ENCODE measurements at places on chromosomes 1 and 21.

GRCh38 chr1:110214454-110215404 lies 4.6 kb downstream of the KCNC4 start:
- DNase-seq: peak; percentile 28

GRCh38 chr1:185155600-185156287 lies 1.0 kb downstream of the TRMT1L start:
- DNase-seq: no peak

DNA sequence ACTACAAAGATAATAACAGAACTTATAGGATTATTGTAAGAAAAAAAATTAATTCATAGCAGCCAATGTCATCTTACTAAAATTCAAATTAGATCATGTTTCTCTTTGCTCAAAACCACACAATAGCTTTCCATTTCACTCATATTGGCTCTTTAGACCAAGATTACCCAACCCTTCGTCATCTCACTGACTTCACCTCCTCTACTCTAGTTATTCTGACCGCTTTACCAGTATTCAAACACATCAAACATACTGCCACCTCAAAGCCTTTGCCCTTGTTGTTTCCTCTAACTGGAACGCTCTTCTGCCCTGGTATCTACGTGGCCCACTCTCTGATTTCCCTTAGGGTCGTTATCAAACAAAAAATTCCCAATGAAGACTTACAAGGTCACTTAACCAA lies 1.7 kb downstream of the ANGPTL3 start:
- no peak for DNase-seq

- no peak for DNase-seq
Measured at GRCh38 chr1:101410048-101410878, 173.4 kb downstream of the S1PR1 start.

DNA sequence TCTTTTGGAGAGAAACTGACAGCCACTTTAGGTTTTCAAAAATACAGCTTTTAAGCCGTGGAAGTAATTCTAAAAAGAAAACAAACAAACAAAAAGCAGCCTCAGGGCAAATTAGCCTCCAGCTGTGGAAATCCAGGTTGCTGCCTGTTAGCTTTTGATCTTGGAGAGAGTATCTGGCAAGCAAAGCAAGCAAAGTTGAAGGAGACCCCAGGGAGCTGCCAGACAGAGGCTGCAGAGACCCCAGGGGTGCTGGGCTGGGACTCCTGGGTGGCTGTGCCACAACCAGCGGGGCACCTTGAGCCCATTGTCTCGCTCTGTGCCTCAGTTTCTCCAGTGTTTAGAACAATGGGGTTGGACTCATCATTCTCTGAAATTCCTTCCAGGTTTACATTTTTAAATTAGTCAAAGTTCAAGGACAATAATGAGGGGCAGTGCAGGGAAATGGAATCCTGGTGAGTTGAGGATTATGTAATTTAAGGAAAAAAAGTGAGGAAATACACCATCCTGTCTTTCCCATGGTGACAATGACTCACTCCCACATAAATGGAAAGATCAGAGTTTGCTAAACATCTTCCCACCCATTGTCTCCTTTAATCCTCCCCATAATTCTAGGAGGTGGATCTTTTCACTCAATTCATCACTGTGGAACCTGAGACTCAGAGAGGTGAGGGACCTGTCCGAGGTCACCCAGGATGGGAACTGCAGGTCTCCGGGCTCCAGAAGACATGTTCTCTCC lies 480.5 kb downstream of the MATN1 start:
- no peak for DNase-seq

DNA sequence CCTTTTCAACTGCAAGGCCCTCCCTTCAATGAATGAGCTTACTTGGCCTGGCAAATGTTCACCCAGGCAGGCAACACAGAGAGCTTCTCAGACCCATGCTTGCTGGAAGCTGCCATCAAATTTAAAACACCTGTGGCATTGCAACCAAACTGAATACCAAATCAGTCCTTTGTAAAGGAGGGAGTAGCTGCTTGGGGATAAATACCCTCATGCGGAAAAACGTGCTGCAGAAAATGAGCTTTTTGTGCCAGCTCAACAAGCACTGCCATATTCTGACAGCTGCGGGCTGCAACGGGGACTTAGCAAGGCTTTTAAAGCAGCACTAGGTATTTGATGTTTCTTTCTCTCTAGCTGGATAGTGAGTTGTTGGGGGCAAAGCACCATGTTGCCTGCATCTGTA lies 119.7 kb downstream of the PLPPR4 start:
- no peak for DNase-seq

GRCh38 chr1:166906647-166907046 lies 30.6 kb upstream of the TADA1 start:
- DNase-seq: no peak

DNA sequence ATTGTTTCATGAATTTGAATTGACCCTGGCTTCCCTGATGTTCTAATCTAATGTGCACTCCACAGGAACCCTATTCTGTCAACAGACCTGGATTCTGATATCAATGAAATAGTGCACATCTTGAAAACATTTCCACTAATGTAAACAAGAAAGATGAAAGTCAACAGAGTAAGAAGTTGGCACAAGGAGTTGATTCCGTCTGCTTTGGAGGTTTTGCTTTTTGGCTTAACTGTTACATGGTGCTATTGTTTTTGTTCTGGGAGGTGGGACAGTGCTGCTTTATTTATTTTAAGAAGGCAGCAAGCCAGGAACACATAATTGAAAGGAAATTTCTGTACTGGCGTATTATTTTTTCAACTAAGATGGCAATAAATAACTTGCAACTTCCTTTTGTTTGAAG lies 73.3 kb downstream of the LEPR start:
- no peak for DNase-seq

GRCh38 chr1:197486946-197487345 lies 218.9 kb downstream of the CRB1 start:
- no peak for DNase-seq

DNA sequence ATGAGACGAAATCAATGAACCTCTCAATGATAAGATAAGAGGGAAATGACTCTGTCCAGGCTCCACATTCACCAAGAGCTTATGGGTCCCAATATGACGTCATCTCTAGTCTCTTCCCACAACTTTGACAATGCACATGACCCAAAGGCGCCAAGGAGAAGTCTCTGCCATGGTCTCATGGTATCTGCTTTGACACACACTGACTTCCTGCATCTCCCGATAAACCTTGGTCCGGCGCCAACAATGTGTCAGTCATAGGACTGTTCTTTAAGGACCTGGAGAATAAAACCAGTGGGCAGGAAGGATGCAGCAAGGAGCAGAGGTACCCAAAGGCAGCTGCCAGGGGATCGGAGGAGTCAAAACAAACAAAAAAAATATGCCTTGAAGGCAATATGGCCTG lies 46.9 kb upstream of the TMEM51 start:
- no peak for DNase-seq

DNA sequence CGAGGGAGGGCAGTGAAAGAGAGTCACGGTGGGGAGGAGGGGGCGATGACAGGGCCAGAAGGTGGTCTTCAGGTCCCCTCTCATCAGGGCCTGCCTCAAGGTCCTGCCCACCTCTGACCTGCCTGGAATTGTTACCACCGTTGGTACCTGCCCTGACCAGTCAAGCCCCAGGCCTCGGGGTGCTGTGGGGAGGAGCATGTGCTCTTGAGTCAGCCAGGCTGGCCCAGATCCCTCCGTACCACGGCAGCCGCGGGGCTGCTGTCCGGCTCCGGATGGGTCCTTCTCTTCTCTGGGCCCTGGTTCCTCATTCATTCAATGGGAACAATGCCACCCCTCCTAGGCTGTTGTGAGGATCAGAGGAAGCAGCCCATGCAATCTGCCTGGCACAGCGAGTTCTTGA lies 22.0 kb downstream of the SERINC2 start:
- DNase-seq: no peak

DNA sequence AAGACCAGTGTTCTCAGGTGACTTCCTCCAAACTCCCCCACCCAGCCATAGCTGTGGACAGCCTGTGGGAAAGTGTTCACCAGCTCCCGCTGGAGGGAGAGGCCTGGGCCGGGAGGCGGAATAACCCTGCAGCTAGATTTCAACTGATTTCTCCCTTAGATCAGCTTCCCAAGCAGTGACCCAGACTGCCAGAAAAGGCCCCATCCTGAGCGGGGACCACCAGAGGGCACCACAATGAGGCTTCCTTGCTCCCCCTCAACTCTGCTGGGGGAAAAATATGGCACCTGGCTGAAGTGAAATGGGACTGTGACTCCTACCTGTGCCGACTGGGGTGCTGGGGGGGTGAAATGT lies 50.8 kb downstream of the RHBG start:
- peak; percentile 82 for DNase-seq

DNA sequence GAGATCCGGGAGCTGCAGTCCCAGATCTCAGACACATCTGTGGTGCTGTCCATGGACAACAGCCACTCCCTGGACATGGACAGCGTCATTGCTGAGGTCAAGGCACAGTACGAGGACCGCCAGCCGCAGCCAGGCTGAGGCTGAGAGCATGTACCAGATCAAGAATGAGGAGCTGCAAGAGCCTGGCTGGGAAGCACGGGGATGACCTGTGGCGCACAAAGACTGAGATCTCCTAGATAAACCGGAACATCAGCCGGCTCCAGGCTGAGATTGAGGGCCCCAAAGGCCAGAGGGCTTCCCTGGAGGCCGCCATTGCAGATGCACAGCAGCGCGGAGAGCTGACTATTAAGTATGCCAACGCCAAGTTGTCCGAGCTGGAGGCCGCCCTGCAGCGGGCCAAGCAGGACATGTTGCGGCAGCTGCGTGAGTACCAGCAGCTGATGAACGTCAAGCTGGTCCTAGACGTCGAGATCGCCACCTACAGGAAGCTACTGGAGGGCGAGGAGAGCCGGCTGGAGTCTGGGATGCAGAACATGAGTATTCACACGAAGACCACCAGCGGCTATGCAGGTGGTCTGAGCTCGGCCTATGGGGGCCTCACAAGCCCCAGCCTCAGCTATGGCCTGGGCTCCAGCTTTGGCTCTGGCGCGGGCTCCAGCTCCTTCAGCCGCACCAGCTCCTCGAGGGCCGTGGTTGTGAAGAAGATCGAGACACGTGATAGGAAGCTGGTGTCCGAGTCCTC lies 25.5 kb downstream of the ETV3L start:
- peak; percentile 83 for DNase-seq

DNA sequence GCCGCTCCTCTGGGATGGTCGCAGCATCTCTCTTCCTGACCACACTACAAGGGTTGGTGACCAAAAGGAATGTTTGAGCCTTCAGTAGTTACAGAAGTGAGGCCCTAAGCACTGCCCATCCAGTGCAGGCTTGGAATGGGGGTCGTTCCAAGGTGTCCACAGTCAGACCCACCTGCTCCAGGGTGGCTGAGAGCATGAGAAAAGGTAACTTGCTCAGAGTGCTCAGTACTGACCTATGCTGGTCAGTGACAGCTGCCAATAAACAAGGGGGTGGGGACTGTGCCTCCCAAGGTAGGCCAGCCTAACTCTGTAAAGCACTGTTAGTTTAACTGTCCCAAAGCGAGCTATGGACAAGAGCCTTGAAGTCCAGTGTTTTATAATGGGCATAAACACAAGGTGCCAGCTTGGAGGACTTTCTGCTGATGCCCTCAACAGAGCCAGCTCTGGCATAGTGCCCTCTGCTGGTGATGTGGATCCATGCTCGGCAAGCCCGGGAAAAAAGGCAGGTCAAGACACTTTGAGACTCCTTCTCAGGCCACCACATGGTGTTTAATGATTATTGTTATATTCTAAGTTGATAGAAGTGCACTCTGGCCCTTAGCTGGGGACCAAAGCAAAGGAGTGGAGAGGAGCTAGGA lies 78.1 kb upstream of the DNAH14 start:
- no peak for DNase-seq

DNA sequence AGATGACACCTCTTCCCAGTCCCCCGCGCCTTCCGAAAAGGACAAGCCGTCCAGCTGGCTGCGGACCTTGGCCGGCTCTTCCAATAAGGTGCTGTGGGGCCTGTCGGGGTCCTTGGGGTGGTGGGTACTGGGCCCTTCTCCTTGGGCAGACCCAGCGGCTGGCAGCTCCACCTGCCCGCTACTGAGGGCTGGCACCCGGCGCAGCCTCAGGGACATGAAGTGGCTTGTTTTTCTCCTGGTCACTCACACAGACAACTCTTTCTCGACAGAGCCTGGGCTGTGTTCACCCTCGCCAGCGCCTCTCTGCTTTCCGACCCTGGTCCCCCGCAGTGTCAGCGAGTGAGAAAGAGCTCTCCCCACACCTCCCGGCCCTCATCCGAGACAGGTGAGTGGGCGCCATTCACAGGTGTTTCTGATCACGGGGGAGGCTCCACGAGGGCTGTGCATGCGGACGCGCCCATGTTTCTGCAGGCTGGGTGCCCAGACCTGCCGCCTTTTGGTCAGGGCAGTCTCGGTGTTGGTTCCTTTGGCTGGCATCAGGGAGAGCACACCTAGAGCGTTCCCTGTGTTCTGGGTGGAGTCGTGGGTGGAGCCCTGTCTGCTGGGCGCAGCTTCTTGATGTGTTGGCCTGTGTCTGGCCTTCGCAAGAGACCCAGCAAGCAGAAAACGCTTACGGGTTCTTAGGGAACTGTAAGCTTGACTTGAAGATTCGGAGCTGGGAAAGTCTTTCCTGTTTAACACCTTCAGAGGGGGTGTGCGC lies 75.1 kb downstream of the SKI start:
- no peak for DNase-seq

DNA sequence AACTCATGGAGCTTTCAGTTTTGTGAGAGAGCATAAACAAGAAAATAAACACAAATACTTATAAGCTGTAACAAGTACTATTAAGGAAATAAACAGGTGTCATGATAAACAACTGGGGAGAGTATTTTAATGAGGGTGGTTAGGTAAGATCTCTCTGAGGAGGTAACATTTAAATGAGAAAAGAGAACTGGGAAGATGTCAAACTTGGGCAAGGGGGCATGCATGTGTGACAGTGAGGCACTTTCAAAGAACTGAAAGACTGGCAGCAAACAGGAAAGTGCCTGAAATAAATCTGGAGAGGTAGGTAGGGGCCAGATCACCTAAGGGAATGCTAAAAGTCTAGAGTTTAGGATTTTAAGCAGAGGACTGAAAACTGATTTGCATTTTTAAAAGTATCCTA lies 37.8 kb downstream of the NSL1 start:
- DNase-seq: no peak

DNA sequence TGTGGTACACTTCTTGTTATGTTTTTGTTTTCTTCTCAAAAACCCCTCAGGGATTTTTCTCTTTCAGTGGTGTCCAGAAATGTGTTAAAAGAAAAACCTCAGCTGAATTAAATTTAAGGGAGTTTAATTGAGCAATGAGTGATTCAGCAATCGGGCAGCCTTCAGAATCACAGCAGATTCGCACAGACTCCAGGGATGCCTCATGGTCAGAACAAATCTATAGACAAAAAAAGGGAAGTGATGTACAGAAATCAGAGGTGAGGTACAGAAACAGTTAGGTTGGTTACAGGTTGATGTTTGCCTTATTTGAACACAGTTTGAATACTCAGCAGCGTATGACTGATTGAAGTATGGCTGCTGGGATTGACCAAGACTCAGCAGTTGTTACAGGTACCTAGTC lies 86.2 kb downstream of the TLR5 start:
- no peak for DNase-seq

DNA sequence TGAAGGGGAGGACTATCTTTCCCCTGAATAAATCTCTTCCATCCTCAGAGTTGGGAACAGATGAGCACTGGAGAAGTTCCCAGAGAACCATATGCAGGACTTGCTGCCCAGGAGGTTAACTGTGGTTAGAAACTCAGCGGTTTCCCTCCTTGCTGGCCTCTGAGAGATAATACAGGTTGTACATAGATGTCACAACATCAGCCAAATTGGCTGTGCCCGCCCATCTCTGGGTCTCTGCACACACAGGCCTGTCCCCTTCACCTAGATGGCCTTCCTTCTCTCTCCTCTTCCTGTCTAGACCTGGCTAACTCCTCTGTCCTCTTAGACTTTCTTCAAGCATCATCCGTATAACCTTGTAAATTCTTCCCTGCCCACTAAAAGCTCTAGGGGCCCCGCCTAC lies 5.7 kb downstream of the RGS5 start:
- DNase-seq: no peak
